Neural crest cell (in vitro differentiated cells): ENCODE measurements at places on chromosomes 12 and 14.

DNA sequence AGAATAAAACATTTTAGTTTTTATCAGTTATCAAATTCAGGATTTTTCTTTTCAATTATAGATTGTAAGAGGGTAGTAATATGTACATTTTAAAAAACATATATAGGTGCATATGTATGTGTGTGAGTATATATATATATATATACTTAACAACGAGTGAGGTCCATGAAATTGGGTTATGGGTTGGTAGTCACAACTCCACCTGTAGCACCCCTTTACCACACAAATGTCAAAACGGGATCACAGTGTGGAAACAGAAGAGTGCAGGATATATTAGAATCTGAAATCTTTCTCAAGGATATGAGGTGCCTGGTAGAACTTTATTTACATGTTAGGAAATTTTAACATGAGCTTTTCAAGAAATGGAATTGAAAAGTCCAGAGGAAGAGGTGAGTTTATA lies 31.3 kb downstream of the MIA2 start:
- no peak for DNase-seq

GRCh38 chr14:71022012-71022869 lies 115.0 kb downstream of the PCNX1 start:
- no peak for DNase-seq

- no peak for DNase-seq
These were observed 12.5 kb upstream of the AJUBA start for GRCh38 chr14:22994762-22995275.

GRCh38 chr12:109706747-109707469 lies 6.7 kb upstream of the FAM222A start:
- no peak for DNase-seq

- DNase-seq: no peak
These were observed 2.3 kb downstream of the KIF26A start for GRCh38 chr14:104140463-104141331.

- no peak for DNase-seq
These were observed 25.6 kb downstream of the SETD1B start for GRCh38 chr12:121829250-121829918.

DNA sequence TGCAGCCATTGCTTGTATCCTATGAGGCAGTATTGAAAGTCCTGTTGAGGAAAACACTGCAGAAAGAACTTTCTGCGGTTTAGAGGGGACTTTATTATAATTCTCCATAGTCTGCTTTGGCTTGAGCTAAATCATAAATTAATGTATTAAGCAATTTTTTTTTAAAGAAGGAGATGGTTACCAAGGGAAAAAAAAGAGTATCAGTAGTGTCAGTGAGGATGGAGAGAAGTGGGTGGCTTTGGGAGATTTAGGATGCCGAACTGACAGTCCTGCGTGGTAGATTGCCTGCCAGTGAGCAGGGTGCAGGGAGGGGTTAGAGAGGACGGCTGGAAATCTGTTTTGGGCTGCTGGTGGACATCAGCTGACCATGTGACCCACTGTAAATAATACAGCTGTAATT lies 96.8 kb downstream of the MYRFL start:
- no peak for DNase-seq

- DNase-seq: no peak
These were observed at the start of gene DCAF5 for GRCh38 chr14:69152902-69153151. DCAF5 (minus strand) TSS chr14:69153119; CDS start chr14:69152978, 141 bp downstream.
